ENCODE measurements at places on chromosomes 11 and 22.

DNA sequence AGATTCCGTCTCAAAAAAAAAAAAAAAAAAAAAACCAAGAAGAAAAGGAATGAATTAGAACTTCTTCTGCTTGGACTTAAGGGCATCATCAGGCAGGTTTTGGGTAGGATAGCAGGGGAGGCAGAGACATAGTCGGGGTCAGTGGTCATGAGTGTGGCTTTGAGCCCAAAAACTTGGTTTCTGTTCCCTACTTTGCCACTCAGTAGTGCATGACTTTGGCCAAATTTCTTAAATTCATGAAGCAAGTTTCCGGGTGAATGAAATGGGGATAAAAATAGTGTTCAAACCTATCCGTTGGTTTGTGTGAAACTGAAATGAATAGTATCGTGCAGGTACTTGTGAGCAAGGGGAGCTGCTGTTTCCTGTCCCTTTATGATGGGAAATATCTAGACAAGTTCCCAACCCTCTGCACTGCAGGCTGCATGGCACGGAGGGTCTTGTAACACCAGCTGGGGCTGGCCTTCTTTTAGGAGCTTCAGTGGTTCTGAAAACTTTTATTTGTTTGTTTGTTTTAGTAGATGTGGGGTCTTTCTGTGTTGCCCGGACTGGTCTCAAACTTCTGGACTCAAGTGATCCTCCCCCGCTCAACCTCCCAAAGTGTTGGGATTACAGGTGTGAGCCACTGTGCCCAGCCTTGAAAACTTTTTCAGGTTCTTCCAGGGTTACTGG is 18.4 kb downstream of the NEAT1 start:
- no peak for DNase-seq

DNA sequence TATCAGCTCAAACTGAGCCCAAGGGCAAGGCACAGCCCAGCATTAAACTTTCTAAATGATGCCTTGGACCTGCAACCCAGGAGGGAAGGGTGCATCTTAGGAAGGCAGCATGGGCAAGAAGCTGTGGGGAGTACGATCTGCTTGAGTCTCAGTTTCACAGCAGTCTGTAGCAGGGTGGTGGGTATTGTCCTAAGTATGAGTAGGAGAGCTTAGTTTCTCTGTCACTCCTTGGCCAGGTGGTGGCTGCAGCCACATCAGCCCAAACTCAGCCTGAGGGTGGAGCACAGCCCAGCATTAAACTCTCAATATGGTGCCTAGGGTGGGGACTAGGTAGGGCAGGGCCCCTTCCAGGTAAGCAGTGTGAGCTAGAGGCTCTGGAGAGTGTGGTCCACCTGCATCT is 85.5 kb downstream of the ACER3 start:
- DNase-seq: no peak

- DNase-seq: no peak
These were observed 181.0 kb downstream of the TENM4 start for GRCh38 chr11:79259800-79260199.

- DNase-seq: no peak
These were observed 570.3 kb downstream of the MN1 start for GRCh38 chr22:27231266-27231665.

GRCh38 chr11:12211331-12212065 is 101.1 kb downstream of the MICAL2 start:
- no peak for DNase-seq

- no peak for DNase-seq
These were observed 353.4 kb downstream of the TENM4 start for GRCh38 chr11:79087238-79087960.

- peak; percentile 92 for DNase-seq
These were observed 12.2 kb upstream of the NPAS4 start for GRCh38 chr11:66408488-66409214.

DNA sequence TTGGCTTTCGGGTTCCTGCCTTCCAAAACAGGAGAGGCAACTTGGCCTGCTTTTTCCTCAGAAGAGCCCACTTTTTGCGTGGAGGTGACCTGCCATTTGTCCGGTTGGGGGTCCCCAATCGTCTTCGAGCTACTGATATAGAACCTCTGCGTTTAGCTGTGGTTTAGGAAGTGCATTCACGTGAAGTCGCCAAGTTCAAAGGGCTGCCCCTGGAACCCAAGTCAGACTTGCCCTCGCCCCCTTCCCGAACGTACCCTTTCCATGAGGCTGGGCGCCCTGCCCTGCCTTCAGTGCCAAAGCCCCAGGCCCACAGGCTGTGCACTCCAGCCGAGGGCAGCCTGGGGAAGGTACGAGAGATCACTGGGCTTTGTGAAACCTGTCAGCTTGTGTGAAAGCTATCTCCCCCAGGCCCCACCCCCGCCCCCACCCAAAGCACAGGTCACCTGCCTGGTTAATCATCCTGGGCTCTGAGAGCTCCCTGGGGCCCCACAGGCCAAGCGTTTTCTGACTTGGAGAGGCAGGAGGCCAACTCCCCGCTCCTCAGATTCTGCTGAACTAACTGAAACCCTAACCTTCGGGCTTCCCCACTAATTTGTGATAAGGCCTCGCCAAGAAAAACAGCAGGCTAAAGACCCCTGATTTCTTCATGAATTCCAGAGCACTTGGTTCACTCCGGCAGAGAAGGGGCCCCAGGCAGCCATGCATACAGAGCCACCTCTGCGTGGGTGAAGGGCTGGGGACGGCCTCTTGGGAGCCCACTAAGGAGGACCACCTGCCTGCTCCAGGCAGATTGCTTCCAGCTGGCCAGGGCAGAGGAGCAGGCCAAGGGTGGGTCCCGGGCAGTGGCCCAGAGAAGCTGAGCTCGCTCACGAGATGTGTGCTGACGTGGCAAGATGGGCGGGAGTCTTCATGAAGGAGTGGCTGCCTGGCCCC is 25.8 kb upstream of the KCNQ1OT1 start:
- DNase-seq: no peak

DNA sequence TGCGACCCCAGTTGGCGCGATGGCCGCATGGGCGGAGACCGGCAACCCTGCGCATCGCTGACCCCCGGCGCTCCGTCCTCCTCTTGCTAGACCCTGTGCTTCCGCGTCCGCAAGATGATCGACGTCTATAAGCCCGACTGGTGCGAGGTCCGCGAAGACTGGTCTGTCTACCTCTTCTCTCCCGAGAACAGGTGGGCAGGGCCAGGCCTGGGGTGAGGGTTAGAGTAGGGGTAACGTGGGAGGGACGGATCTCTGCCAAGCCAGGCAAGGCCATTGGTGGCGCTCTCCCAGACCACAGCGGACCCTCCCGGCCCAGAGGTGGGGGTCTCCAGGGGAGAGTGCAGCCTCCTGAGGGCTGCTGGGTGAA is 92.1 kb downstream of the CACNA1I start:
- DNase-seq: no peak

DNA sequence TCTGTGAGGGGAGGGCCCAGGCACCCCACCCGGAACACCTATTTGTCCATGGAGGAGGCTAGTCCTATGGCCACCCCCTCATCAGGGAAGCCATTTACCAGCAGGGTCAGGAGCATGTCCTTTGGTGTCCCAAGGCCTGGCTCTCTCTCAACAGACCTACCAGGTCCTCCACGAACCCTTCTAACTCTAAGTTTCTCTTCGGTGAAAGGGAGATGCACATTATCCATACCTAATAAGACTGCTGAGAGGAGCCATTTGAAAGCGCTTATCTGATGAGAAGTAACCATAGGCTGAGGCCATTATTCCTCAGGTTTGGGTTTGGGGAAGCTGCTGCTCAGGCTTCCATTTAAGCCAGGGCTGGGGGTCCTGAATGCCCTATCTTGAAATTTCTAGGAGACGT is 9.2 kb upstream of the TOP3B start:
- DNase-seq: no peak

Measured in effector CD8-positive, alpha-beta T cell (primary cell).